ENCODE measurements at places on chromosomes 2 and 18.

DNA sequence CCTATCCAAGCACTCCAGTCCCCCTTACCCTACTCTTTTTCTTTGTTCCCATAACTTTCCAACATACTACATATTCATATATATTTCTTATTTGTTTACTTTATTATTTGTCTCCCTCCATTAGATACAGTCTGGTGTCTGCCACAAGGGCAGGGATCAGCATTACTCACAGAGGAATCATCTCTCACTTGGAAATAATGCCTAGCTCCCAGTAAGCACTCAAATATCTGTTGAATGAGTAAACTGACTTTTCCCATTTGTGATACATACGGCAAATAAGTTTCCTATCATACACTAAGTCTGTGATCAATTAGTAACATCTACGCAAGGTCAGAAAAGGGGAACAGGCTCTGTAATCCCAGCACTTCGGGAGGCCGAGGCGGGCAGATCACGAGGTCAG, 18.7 kb downstream of the C1D start:
- DNase-seq, result peak; percentile 28

DNA sequence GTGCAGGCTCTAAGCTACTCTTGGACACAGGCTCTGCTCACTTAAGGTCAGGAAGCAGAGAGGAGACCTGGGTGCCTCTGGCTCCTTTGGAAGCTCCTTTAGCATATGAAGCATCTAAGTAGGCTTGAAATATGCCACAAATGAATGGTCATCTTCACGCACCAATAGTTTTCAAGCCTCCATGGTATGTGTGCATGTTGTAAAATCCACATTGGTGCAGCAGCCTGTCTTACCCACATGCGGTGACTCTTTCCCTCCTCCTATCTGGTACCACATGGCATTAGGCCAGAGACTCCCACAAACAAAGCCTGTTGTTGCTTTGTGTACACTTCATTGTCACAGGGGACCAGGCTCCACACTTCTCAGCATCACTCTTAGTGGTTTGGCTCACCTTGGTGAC, 442.2 kb upstream of the RAB12 start:
- DNase-seq, result peak; percentile 83

- DNase-seq, result no peak
Measured at GRCh38 chr18:685438-685837, 27.0 kb downstream of the ENOSF1 start.

GRCh38 chr2:230640540-230641011, 72.1 kb upstream of the CAB39 start:
- no peak for DNase-seq

GRCh38 chr18:70998490-70998889, 709.6 kb downstream of the SOCS6 start:
- DNase-seq, result peak; percentile 19

DNA sequence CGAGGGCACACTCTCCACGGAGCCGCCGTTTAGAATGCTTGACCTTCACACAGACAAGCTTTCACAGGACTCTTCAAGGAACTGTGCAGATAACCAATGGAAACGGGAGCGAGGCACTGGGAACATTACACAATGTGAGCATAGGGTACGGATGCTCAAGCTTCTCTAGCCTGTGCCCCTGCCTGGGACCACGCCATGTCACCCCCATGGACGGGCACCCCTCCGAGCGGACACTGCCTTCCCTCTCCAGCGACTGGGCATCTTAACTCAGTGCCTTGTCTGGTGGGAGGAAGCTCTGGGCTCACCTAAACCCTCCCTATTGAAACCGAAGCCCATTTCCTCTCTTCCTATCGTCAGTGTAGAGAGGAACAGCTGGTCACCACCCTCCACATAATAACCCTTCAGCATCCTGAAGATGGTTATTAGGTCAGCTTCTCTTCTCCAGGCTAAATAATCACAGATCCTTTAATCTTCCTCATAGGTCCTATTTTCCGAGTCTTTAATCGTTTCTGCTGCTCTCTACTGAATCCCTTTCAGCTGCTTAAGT, 626.7 kb downstream of the GALR1 start:
- no peak for DNase-seq

GRCh38 chr2:44932564-44933392, 8.7 kb upstream of the SIX3 start:
- no peak for DNase-seq

- DNase-seq, result peak; percentile 86
Measured at GRCh38 chr2:10844097-10844496, 31.5 kb upstream of the PDIA6 start.

DNA sequence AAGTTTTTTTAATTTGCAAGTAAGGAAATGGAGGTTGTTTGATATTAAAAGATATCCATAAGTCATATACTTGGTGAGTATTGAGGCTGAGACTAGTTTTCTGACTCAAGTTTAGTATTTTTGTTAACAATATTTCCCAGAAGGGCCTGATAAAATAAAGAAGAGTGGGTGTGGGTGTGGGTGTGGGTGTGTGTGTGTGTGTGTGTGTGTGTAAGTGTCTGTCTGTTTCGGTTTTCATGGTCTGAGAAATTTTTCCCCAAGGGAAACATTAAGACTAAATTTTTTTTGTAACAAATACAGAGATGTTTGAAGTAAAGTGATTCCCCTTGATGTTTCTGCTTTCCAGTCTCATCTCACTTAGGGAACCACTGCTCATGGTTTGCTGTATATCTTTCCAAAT, 36.5 kb downstream of the PPM1B start:
- DNase-seq, result no peak

DNA sequence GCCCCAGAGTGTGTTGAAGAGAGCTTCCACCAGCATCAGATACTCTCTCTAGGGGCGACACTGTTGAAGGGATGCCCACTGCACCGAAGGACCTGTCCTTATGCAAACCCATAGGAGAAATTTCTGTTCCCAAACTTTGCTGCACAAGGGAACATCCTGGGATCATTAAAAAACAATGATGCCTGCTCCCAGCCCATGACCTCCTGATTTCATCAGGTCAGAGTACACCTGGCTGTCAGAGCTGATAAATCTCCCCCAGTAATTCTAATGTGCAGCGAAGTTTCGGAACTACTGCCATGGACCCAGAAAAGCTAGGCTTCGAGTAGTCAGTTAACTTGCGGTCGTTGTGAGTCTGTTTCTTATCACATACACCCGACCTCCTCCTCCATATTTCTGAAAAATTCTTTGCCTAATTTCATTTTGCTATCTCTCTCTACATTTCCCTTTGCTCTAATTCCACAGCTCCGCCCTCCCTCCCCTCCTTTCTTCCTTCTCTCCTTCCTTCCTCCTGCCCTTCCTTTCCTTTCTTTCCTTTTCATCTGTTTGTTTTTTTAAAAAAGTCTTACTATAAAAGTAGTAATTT, 18.8 kb downstream of the FAM124B start:
- DNase-seq, result no peak

GRCh38 chr18:75696391-75696790, 268.9 kb upstream of the SMIM21 start:
- DNase-seq, result no peak

DNA sequence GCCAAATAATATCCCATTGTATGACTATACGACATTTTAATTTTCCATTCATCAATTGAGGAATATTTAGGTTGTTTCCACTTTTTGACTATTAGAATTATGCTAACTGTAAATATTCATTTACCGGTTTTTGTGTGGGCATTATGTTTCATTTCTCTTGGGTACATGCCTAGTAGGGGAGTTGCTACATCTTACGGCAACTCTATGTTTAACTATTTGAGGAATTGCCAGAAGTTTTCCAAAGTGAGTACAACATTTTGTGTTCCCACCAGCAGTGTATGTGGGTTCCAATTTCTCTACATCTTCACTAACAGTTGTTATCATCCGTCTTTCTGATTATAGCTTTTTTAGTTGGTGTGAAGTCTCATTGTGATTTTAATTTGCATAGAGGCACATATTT, 1.6 kb upstream of the KDSR start:
- DNase-seq, result no peak

DNA sequence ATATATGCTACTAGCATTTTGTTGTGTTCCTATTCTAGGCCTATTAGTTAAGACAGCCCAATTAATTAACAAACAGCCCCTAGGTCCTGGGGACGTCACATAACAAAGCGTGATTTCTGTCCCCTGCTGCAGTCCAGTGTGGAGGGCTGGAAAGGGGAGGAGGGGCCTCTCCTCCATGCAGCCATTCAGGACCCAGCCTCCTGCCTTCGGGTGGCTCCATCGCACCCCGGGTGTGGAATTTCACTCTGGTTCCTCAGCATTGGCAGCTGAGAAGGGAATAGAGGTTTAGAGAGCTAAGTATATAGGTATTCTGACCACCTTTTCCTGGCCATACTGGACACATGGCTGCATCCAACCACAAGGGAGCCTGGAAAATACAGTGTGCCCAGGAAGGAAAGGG, 42.4 kb downstream of the MC2R start:
- DNase-seq, result no peak

DNA sequence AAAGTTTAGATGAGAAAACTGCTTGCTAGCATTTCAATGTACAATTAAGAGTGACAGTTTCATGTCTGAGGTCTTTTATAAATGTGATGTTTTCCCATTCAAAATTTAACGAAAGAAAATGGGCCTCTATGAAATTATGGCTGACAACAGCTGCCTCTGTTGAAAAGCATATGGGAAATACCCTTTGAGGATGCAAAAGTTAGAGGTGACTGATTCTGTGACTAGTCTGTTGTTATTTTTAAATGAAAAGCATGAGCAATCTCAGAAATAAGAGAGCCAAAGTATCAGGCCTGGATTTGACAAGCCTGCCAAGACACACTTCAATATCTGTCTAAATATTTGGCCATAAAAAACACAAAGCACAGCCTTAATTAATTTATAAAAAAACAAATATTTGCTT, 580.8 kb downstream of the ERBB4 start:
- no peak for DNase-seq

- no peak for DNase-seq
Measured at GRCh38 chr2:38830526-38831159, 45.1 kb downstream of the DHX57 start.

- no peak for DNase-seq
Measured at GRCh38 chr2:112155331-112156151, 17.4 kb downstream of the FBLN7 start.

- peak; percentile 36 for DNase-seq
Measured at GRCh38 chr2:187615364-187615763, 61.1 kb upstream of the TFPI start.

GRCh38 chr18:7812431-7813063, 245.4 kb downstream of the PTPRM start:
- DNase-seq, result peak; percentile 89

- no peak for DNase-seq
Measured at GRCh38 chr2:168237741-168238140, 9.7 kb downstream of the STK39 start.

- no peak for DNase-seq
Measured at GRCh38 chr2:231038483-231039293, 1.4 kb downstream of the C2orf72 start.

DNA sequence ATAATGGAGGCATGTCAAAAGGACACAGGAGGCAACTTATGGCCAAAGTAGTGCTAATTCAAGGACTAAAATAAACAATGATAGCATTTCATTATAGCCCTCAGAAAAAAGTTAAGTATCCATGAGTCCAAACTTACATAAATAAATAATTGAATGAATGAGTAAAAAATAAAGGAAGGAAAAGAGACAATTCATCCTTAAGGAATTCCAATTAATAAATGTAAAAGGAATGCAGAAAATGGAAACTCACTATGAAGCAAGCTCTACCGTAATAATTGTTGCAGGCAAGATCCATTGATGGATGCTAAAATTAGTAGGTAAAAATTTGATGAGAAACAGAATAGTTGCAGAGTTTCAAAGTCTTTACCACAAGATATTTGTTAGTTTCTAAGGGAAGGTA, 88.2 kb upstream of the RAPGEF4 start:
- DNase-seq, result no peak

DNA sequence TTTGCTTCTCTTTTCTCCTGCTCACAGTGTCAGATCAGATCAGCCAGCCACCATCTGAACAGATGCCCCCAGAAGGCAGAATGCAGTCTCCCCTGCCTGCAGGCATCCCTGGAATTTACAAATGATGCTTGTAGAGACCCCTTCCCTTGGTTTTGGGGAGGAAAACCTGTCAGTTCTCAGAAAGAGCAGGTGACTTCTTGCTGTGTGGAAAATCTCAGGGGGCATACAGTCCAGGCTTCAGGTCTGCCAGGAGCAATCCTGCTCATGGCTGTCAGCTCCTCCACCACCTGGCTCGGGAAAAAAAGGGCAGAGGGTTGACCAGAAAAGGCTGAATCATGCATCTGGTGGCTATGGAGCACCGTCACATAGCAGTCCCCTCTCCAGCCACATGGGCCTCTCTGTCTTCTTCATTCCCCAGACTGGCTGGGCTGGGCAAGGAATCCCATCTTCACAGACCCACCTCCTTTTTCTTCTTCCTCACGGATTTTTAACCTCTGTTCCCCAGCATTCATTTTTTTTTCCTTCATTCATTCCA, 107.0 kb downstream of the KCNF1 start:
- DNase-seq, result no peak

GRCh38 chr2:120346026-120346666, at the start of gene INHBB:
TSS of gene INHBB (plus strand) at chr2:120346136. CDS start at chr2:120346189, 53 bp downstream.
- DNase-seq, result no peak

DNA sequence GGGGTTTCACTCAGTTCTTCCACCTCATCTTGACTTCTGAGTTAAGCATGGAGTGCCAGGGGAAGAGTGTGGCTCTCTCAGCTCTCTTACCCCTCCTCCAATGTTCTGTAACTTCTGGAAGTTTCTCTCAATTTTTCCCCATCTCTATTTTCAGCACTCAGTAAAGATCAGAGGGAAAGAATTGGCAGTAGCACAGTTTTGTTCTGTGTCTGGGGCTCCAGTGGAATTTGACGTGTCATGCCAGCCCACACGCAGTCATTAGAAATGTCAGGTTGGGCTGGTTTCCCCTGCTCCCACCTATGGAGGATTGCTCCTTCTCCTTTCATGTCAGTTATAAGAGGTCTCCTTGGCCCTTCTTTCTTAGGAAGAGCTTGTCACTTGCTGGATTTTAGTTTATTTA, 104.6 kb upstream of the COL3A1 start:
- DNase-seq, result no peak

- no peak for DNase-seq
Measured at GRCh38 chr2:175597286-175597685, 404.8 kb downstream of the LNPK start.

- DNase-seq, result peak; percentile 96
Measured at GRCh38 chr2:20514596-20515269, 67.9 kb downstream of the RHOB start.

- DNase-seq, result no peak
Measured at GRCh38 chr2:61437170-61437569, 33.7 kb downstream of the USP34 start.

DNA sequence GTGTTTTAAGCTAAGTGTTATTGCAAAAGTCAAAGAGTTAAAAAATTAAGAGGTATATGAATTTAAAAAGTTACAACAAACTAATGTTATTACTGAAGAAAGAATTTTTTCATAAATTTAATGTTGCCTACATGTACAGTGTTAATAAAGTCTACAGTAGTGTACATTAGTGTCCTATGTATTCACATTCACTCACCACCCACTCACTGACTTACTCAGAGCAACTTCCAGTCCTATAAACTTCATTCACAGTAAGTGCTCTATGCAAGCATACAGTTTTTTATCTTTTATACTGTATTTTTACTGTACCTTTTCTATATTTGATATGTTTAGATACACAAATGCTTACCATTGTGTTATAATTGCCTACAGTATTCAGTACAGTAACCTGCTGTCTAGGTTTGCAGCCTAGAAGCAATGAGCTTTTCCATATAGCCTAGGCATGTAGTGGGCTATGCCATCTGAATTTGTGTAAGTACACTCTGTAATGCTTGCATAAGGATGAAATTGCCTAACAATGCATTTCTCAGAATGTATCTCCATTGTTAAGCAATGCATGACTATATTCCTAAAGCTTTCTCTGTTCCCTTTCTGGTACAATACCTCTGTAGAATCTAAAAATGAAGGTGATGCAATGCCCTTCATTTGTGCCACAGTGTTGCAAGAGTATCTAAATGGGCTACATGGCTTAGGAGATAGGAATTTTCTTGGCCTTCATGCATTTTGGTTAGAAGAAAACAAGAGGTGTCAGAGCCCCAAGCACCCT, 370.8 kb upstream of the NT5C1B start:
- peak; percentile 67 for DNase-seq
